ENCODE measurements at places on chromosomes 3 and 15.

DNA sequence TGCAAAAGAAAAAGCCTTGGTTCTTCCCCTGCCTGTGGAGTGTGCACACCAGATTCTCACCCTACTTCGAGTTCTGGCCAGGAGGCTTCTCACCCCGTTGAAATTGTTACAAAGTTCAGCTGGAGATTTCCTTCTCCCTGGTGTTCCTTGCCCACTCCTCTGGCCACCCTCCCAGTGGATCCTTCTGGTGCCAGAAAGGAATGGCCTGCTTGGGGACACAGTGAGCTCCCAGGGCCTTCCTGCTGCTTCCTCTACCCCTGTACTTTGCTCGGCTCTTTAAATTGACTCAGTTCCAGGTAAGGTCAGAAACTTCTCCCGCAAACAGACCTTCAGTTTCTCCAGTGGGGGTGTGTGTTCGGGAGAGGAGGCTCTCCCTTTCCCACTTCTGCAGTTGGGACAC is 140.1 kb upstream of the CFAP20DC start:
- DNase-seq = no peak

- DNase-seq = no peak
Observed at GRCh38 chr3:129705274-129705673, 98.8 kb upstream of the PLXND1 start.

- no peak for DNase-seq
Observed at GRCh38 chr3:28590216-28590615, 241.6 kb upstream of the AZI2 start.

GRCh38 chr3:153399636-153400035 is 237.6 kb downstream of the RAP2B start:
- no peak for DNase-seq

All from suppressor macrophage (primary cell).